SK-N-MC (cell line): ENCODE measurements at places on chromosomes 2 and 18.

DNA sequence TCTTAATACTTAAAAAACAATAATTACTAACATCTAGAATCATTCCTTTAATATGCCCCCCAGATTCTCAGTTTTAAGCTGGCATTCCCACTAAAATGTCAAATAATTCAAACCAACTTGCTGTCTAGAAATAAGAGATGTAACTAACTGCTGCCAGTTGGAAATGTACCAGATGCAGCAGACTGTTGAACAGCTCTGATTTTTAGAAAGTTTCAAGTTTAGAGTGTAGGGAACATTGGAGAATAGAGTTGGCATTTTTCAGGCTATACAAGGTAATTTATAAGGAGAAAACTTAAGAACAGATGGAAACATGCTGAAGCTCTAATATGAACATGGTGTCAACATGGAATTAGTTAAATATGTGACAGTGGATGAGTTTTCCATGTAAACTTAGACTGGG, 101.4 kb downstream of the PTRHD1 start:
- DNase-seq: no peak

DNA sequence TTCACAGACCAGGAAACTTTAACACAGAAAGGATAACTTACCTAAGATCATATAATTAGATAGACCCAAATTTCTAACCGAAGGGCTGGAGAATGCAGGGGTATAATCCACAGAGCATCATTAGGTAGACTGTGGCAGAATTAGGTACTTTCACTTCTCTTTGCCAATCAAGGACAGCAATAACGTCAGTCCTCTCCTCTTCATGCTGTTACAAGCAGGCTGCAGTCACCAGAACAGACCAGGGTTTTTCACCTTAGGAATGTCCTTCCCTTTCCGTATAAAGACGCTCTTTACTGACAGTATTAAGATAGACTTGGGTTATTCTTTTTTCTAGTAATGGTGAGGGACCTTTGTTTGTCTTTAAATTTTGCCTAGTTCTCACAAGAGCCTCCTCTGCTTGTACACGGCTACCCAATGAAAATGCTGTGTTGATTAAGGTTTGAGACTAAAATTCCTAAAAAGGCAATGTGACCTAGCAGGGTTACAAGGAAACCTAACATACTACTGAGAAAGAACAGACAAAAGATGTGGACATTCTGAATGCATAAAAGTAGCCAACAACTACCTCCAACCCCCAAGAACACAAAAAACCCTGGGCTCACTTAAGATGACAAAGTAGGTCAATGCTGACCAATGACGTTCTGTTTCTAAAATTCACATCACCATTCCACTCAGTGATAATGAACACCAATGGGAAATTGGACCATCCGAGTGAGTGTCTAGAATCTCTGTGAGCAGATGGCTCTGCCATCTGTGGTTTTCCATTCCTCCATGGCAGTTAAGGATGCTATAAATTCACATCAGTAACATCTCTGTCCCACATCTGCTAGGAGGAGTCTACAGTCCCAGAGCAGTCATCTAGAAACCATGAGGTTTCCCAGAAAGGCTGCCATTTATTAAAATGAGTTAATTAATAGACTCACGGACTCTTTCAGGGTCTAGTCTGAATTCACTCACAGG, 2.1 kb downstream of the PDIA6 start:
- DNase-seq: no peak

GRCh38 chr2:138502255-138503086, 901 bp downstream of the SPOPL start:
- no peak for DNase-seq

DNA sequence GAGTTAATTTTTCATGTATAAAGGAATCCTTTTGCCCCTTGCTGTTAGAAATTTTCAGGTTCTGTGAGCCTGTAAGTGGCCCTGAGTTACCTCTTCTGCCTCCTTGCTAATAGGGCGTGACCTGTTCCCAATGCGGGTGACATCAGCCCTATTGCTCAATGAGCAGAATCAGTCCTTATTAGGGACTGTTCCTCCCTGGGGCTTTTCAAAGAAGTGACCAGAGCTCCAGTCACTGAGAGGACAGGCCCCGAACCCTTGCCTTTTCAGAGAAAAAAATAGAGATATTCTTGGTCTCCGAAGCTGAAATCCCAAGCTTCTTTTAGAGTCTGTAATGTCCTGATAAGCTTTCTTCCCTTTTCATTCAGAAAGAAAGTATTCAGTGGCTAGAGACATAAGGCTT, 8.2 kb upstream of the APOB start:
- no peak for DNase-seq

GRCh38 chr2:608297-608696, 68.9 kb downstream of the TMEM18 start:
- DNase-seq: no peak

- DNase-seq: no peak
Observed at GRCh38 chr18:34583895-34584294, 126.2 kb upstream of the DTNA start.
